Left ventricle myocardium superior (tissue), 1 donor: ENCODE measurements at places on chromosomes 6 and 20. TPM values are rescaled to one million over a fixed set of nuclear protein-coding genes. Genes with fewer than 3 reads are reported as not detected.

DNA sequence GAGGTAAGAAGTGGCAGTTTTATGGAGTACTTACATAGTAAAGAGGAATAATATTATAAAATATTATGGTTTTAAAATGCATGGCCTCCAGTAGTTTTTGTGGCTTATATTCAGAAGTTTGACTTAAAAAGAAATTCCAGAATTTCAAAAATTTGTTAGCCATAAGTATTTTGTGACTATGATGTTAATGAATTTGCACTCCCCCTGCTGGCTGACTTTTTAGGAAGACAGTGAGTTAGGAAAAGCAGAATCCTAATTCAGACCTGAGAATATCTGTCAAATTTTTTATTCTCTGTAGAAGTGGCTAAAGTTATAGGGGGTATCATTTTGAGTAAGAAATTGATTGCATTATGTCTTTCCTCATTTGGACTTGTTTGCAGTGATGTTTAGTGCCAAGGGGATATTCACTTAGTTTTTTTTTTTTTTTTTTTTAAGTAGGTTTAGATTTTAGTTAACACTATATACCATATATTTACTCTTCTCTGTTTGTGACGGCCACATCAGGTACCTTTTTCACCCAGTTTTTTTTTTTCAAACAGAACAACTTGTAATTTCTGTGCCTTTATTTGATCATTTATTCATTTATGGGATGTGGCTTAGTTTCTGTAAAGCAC is 40.8 kb downstream of the ZFAND3 start:
- no peak for DNase-seq

Gene OCSTAMP
- total RNA-seq = not detected

DNA sequence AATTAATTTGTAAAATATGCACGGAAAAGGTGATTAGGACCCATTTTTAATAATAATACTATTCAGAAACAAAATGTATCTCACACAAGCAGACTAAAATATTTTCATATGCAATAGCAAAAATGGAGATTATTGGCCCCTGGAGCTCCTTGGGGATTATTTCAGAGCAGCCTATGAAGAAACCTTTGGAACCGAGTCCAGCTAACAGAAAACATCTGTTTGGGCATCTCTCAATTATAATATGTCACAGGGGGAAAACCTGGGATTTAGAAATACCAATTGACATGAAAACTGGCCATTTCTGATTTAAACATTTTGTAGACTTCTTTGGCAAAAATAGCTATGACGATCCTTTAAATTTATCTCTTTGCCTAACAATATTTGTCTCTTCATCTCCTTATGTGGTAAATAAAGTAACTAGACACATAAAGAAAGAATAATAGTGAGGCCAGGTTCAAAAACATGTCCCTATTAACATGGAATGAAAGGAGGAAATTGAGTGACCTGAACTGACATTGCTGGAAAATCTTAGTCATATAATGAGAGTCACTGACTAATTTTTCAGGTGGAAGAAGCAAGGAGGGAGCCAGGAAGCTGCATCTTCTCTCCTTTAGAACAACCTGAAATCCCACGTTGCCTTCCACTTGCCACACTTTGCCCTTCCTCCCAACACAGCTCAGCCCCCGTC is 199.0 kb downstream of the SOD2 start:
- DNase-seq = no peak

DNA sequence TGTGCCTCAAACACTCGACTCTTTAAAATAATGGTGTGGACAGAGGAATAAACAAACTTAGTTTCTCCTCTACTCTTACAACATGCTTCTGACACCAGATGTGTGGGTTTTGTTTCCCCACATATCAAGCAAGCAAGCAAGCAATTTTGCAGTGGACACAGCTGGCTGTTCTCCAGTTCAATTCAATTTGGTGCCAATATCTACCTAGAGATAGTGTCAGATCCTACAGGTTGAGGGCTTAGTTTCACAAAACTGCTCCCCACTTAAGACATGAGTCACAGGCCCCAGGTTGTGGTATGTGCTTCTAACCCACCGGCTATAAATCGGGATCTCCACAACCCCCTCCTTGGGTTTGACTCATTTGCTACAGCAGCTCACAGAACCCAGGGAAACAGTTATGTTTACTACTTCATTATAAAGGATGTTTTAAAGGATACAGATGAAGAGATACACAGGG is 131.4 kb upstream of the TRAF3IP2 start:
- DNase-seq = no peak

GRCh38 chr6:40661726-40662125 is 74.6 kb upstream of the LRFN2 start:
- DNase-seq = no peak

DNA sequence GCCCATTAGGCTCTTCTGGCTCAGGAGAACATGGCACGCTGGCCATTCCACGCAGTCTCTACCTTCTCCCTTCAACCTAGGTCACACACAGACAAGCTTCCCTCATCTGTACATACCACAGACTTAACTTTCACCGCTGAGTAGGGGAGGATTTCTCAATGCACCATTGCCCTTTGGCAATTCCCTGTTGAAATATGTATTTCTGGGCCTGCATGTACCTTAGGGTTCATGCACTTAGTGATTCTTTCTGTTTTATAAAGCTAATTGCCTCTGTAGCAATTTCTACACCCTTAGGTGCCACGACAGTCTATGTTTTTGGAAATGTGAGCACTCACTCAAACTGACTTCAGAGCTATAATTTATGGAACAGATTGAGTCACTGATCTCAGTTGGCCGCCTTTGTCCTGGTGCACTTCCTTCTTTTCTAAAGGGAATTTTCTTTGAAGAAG is 253.8 kb upstream of the PRDM1 start:
- DNase-seq = no peak

Gene GMPR
- total RNA-seq = 112 TPM

Gene SLC24A3
- total RNA-seq = 0.62 TPM

DNA sequence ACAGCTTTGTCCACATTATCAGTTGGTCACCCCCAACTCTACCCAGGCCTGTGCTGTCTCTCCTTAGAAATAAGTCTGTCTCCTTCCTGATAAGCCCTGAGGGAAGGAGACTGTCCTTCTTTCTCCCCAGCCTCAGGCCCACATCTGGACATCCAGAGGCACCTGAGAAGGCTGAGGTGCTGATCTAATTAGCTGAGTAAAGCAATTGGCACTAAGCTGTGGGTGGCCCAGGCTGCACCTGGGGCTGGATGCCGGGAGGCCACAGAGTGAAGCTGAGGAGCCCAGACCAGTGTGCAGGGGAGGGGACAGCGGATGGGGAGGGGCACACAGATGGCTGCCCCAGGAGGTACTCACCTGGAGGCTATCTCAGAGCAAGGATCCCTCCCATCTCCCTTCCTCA is 26.2 kb upstream of the BMP7 start:
- no peak for DNase-seq

- DNase-seq = no peak
Observed at GRCh38 chr20:17956099-17956685, 12.4 kb downstream of the SNX5 start.

GRCh38 chr6:7903673-7904072 is 6.9 kb downstream of the TXNDC5 start:
- no peak for DNase-seq

DNA sequence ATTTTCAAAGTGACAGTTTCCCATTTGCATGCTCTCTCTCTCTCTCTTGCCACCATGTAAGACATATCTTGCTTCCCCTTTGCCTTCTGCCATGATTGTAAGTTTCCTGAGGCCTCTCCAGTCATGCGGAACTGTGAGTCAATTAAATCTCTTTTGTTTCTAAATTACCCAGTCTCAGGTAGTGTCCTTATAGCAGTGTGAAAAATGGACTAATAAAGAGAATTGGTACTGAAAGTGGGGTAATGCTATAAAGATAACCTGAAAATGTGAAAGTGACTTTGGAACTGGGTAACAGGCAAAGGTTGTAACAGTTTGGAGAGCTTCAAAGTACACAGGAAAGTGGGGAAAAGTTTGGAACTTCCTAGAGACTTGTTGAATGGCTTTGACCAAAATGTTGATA is 389.8 kb downstream of the GRIK2 start:
- DNase-seq = no peak

Gene HLA-DQB1
- 4.4 TPM for total RNA-seq

DNA sequence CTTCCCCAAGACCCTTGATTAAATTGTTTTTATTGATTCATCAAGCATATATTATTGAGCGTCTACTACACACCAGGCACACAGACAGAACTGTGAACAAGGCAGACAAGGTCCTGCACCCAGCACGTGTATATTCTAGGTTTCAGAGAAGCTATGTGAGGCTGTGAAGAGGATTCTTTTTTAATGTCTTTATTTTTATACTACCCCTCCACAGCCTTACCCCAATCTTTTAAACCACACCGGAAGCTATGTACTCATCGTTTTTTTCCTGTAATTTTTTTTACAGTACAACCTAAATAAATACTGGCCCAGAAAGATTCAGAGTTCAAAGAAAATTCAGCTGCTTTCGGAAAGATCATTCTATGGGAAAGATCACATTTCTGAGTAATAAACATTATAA is 10.0 kb downstream of the SGK1 start:
- DNase-seq = no peak

Gene OPRM1
- not detected for total RNA-seq

Gene TREM1
- total RNA-seq = 0.92 TPM

- no peak for DNase-seq
Observed at GRCh38 chr6:31576897-31577578, 1.7 kb downstream of the TNF start.

DNA sequence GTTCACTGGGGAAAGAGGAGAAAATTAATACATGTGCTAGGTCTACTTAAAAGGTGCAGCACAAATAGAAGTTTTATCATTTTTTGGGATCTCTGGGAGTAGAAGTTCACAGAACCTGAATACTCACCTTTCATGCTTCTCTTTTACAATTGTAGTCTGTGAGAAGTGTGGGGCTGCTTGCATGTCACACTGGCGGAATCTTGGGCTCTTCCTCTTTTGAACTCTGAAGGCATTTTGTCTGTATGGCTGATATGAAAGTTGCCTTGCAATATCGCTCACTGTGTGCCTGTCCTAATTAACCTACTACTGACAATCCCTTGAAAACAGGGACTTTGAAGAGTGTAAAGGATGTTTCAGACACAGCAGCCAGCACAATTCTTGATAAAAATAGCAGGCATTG is 65.9 kb upstream of the CLDN20 start:
- no peak for DNase-seq
